ENCODE measurements at places on chromosomes 3 and 15.

GRCh38 chr3:68483041-68483440 lies 449.3 kb downstream of the TAFA4 start:
- no peak for DNase-seq

- no peak for DNase-seq
Measured at GRCh38 chr15:98280284-98280975, 319.9 kb downstream of the ARRDC4 start.

DNA sequence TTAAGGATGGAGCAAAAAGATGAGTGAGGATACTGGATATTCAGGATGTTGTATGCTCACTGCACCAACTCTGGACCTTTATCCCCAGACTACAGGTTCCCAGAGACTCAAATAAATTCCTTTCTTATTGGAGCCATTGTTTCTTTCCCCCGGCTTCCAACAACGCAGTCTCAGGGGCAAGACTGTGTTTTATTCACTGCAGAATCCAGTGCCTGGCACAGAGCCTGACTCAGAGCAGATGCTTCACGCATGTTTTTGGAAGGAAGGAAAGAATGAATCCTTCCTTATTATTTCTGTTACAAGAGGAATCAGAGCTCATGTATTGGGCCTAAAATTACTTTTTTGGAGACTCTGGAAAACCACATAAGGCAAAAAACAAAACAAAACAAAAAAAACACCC lies 96.0 kb upstream of the VGLL4 start:
- DNase-seq: peak; percentile 86

- no peak for DNase-seq
Measured at GRCh38 chr3:173007079-173007723, 133.8 kb downstream of the SPATA16 start.
